ENCODE measurements at places on chromosomes 4 and X.

- no peak for DNase-seq
Measured at GRCh38 chr4:38193236-38193863, 233.2 kb downstream of the PTTG2 start.

DNA sequence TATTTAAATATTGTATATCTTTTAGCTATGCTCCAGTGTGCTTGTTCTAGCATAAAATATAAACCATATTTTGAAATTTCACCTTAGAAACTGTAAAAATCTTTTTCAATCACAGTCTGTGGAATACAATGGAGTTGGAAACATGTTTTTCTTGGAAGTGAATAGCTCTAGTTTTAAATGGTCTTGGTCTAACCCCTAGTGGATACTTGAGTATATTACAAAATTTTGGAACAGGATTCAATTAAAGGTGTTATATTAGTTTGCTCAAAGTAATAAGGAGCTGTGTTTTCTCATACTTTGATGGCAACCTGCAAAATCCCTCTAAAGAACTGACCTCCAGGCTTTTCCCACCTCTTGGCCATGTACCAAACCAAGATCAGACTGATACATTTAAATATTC is 48.2 kb downstream of the STK26 start:
- no peak for DNase-seq

DNA sequence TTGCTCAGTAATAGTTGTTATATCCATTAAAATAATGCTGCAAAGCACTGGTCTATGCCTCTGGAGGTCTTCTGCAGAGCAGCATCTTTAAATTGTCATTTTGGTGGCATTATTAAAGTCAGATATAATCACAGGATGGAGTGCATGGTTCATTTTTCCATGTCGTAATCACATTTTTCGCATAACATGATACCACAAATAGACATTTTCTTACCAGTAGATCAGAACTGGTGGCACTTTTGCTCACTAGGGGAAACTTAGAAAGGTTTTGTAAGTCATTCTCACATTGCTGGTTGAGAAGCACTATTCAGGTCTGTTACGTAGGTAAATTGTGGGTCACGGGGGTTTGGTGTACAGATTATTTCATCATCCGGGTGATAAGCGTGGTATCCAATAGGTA is 484.5 kb upstream of the PRKX start:
- no peak for DNase-seq

GRCh38 chr4:140497747-140498636 is at the start of gene MGAT4D:
Gene MGAT4D (minus strand): TSS chr4:140498293. CDS start chr4:140498222, 71 bp downstream.
- DNase-seq = no peak

DNA sequence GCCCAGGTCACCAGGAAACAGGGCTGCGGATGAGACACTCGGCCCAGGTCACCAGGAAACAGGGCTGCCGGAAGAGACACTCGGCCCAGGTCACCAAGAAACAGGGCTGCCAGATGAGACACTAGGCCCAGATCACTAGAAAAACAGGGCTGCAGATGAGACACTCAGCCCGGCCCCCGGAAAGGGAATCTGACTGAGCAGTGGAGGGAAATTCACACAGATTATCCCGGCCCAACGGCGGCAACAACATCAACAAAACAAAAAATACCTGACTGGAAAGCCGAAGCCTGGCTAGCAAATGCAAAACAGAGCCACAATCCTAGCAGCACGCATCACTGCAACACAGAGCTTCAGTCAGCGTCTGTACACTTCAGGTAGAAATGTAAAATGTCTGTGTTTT is 20.7 kb downstream of the AFAP1 start:
- DNase-seq = no peak

- DNase-seq = no peak
Measured at GRCh38 chr4:6907658-6908191, 1.9 kb upstream of the TBC1D14 start.

DNA sequence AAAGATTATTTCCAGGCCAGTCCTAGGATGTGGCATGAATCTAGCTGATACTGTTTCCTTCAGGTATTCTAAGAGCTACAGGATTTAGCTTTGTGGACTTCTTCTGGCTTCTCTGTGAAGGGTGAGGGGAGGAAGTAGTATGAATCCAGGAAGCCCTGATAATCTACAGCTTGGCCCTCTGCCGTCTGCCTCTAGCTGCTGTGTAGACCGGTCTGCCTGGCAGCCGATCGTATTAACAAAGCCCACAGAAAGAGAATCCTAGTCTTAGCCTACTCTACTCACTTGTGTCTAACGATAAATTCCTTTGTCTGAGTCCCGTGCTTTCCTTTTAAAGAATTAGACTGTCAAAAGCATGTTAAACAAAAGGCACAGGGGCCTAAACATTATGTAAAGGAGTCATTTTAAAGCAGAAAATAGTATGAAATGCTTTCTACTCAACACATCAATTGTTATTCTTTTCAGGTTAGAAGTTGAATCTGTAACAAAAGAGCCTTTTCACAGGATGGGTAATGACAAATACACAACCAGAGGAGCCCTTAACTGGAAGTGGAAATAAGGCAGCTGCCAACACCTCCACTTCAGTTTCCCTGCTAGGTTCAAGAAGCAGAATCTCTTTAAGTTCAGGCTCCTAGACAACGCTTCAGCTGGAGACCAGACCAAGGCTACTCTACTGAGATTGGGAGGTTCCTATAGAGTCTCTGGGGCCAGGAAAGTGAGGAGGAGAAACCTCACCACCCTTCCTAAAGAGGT is 48.9 kb upstream of the UCP1 start:
- no peak for DNase-seq

DNA sequence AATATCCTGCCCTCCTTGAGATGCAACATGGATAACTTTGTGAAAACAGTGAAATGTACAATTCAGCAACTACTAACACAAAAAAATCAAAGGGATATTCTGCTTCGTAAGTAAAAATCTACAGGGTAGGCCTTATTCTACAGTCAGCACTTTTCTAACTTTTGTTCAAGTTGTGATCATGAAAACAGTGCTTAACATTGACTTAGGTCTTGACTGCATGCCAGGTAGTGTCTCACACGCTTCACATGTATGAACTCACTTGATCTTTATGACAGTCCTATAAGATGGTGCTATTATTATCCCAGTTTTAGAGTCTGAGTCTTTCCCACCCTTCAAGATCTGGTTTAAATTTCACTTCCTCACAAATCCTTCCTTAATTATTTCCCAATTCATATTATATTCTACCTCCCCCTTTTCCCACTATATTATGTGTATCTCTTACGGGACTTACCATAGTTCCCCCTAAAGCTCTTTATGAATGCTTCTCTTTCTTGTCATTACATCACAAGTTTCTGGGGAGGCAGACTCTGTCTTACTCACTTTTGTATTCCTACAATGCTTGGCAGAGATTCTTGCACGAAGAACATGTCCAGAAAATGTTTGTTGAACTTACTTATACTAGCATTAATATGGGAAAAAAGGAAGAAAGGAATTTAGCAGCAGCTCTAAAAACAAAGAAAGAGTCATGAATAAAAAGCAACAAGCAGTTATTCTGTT is 179.8 kb downstream of the SCFD2 start:
- no peak for DNase-seq

- no peak for DNase-seq
Measured at GRCh38 chr4:169383724-169384123, 113.0 kb upstream of the SH3RF1 start.

- no peak for DNase-seq
Measured at GRCh38 chrX:35458142-35458541, 340.0 kb upstream of the MAGEB16 start.

GRCh38 chrX:73561801-73562200 is 1.2 kb upstream of the CHIC1 start:
- DNase-seq = no peak

DNA sequence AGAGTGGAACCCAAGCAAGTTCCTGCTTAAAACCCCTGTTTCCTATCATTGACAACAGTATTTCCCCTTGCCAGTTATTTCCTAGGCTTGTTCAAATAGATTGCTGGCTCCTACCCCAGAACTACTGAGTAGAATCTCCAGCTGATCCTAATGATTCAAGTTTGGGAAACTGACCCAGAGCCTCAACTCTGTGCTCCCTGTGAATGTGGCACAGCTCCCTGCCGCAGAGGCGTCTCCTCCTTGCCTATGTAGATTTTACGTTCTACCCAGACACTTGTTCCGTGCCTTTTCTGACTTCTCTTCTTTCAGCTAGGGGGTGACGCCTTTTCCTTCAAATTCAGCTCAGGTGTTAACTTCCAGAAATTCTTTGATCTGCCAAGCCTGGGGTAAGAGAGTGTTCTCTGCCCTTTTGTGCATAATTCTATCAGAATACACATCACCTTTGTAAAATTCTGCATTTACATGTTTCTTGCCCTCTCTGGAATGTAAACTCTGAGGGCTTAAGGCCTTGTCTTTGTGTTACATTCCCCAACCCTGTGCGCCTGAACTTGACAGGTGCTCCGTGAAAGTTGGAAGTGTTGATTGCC is 4.4 kb downstream of the LSM6 start:
- DNase-seq = no peak

- no peak for DNase-seq
Measured at GRCh38 chrX:2185341-2186082, 315.3 kb downstream of the DHRSX start.

DNA sequence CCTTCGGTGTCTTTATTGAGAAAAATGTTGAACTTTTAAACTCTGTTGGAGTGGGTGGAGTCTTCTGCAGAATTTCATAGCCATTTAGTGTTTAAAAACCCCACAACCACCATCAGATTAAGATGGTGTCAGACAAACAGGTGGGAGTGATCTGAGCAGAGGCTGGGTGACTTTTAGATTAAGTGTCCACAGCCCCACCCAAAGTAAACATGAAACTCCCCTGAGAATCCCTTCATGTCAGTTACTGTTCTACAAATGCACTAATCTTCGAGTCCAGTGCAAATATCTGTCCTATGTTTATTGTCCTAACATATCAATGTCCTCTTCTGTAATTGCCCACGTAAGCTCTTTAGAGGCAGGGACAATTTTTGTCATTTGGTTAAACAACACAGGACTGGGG is 175.6 kb upstream of the RBPJ start:
- DNase-seq = no peak

DNA sequence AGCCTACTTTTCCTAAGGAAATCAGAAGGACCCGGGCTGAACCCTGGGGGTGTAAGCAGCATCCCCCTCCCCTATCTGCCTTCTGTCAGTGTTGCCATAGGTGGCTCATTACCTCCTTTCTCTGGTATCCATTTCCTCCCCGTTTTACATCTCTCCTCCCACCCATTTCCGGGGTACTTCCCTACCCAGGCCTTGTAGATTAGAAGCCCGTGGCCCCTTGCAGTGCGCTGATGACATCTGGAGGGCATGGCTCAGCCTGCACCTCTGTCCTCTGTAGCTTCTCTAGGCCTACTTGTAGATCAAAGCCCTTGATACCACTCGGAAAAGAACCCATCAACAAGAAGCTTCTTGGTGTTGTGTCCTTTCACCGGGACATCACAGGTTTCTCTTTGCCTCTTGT is 71.8 kb downstream of the NBDY start:
- peak; percentile 50 for DNase-seq

DNA sequence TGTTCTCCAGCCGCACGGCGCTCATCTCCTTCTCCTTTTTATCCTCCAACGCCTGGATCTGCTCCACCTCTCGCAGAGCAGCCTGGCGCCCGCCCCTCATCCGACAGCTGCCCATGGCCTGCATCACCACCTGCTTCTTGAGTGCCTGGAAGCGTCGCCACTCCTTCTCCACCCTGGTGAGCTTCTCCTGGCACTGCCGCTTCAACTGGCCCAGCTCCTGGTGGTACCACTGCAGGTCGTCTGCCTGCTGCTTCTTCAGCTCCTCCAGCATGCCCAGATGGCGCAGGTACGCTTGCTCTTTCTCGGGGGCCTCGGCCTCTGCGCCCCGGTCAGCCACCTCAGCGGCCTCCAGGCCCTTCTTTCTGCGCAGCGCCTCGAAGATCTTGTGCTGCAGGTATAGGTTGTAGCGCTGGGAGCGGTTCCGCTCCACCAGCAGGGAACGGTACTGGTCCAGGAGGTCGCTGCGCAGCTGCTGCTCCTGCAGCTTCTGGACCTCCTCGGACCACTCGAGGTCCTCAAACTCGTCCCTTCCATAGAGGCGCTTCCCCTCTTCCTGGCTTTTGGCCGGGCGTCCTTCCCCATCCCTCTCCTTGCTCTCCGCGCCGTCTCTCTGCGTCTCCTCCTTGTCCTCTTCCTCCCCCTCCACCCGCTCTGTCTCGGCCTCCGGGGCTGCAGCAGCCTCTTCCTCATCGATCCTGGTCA is 1.2 kb upstream of the TADA2B start:
- DNase-seq = no peak

GRCh38 chr4:7516773-7517144 is 82.0 kb upstream of the PSAPL1 start:
- no peak for DNase-seq

- no peak for DNase-seq
Measured at GRCh38 chrX:39935411-39936064, 162.2 kb downstream of the BCOR start.

DNA sequence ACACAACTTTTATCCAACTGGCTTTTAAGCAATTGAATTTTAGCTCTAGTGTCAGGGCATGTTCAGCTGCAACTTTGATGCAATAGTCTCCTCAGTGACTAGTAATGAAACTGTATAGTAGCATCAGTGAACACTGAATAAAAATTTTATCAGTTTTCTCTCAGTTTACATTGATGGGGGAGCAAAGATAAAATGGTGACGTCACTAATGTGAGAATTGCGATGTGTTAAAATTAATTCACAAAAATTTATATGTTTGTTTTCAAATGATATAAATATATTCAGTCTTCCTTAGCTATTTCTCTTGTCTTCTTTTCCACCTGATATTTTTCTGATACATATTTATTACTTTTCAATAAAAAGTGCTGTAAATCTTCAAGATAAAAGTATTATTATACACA is 508.8 kb upstream of the AGA start:
- DNase-seq = no peak

DNA sequence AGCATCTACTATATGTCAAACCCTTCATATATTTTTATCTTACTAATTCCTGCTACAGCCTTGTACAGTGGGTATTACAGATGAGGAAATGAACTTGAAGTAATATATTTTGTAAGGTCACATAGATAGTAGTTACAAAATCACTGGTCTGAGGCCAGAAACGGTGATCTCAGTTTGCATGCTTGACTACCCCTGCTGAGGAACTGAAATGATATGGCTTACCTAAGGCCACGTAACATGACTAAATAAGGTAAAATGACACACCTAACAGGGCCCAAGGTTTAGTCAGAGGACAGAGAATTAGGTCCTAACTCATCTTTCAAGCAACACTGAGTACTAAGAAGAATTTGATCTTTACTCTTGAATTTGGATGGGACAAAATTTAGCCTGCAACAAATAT is 1.5 kb upstream of the COMMD8 start:
- no peak for DNase-seq

- DNase-seq = no peak
Measured at GRCh38 chrX:37371578-37371991, 22.4 kb downstream of the PRRG1 start.

DNA sequence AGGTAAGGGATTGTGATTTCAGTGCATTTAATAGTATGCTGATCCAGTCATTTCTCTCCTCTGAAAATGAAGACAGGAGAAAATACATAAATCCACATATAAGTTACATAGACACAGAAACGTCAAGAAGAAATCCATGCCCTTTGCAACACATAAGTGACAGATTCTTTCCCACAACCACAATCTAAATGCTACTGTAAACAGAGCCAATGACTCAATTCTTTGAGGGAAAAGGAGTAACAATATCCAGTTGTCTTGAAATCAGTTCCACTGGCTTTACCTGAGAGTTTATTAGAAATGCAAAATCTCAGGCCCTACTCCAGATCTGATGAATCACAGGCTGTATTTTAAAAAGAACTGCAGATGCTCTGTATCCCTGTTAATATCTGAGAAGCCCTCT is 66.4 kb downstream of the ARAP2 start:
- DNase-seq = no peak

GRCh38 chr4:21795091-21795490 is 153.5 kb downstream of the KCNIP4 start:
- DNase-seq = no peak

- no peak for DNase-seq
Measured at GRCh38 chr4:47784222-47784621, 53.6 kb downstream of the CORIN start.

Data from CD4-positive, alpha-beta T cell treated with Interleukin-15 for 4 hours (primary cell).